ENCODE measurements at places on chromosomes 16 and 17. TPM values are rescaled to one million over a fixed set of nuclear protein-coding genes. Genes with fewer than 3 reads are reported as not detected.

SLC22A31 gene
- 0.45 TPM for total RNA-seq

DNA sequence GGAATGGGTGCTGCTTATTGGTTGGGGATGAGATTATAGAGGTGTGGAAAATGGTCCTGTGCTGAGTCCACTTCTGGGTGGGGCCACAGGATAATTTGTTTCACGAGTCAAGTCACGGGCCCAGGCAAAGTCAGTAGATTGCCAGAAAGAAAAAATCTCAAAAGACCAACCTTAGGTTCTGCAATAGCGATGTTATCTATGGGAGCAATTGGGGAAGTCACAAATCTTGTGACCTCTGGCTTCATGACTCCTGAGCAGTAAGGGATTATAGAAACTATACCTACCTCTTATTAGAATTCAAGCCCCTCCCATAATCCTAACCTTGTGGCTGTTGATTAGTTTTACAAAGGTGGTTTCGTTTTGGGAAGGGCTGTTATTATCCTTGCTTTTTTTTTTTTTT lies 31.4 kb downstream of the WWP2 start:
- peaks cover 2% of the 10 kb centered on the region for H3K36me3 ChIP-seq
- no peak for DNase-seq
- H3K4me3 ChIP-seq: no peak overlapping the region
- no peaks in the 10 kb centered on the region for H3K27me3 ChIP-seq

- DNase-seq: no peak
- no peak overlapping the region for H3K4me3 ChIP-seq
- no peak overlapping the region for H3K27ac ChIP-seq
- peaks cover 10% of the 10 kb centered on the region for H3K36me3 ChIP-seq
- peaks cover 29% of the 10 kb centered on the region for H3K27me3 ChIP-seq
Measured at GRCh38 chr17:19311016-19311415, 51.5 kb downstream of the B9D1 start.

EXOC3L1 gene
- total RNA-seq: not detected

DNA sequence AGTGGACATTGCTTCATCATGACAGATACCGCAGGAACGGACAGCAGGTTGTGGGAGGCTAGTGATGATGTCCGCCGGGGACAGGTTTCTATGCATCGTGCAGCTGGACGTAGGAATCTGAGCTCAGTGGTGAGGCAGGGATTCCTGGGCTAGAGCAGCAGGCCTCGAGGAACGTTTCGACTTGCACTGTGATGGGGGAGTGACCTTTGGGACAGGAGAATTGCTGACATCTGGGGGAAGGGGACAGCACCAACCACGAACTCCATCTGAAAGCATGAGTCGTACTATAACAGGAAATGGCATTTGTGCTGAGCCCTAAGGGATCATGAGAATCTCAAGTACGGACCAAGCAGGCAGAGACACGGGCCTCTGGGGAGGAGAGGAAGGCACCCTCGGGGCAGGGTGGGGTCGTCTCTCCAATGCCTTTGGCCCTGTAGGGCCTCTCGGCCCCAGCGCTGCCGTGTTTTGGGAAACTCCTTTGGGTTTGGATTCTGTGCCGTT lies 65.8 kb upstream of the ENDOV start:
- no peak overlapping the region for H3K4me3 ChIP-seq
- H3K27me3 ChIP-seq: no peaks in the 10 kb centered on the region
- no peak for DNase-seq
- peaks cover 91% of the 10 kb centered on the region for H3K36me3 ChIP-seq
- H3K4me1 ChIP-seq: peaks cover 8% of the 10 kb centered on the region

DNA sequence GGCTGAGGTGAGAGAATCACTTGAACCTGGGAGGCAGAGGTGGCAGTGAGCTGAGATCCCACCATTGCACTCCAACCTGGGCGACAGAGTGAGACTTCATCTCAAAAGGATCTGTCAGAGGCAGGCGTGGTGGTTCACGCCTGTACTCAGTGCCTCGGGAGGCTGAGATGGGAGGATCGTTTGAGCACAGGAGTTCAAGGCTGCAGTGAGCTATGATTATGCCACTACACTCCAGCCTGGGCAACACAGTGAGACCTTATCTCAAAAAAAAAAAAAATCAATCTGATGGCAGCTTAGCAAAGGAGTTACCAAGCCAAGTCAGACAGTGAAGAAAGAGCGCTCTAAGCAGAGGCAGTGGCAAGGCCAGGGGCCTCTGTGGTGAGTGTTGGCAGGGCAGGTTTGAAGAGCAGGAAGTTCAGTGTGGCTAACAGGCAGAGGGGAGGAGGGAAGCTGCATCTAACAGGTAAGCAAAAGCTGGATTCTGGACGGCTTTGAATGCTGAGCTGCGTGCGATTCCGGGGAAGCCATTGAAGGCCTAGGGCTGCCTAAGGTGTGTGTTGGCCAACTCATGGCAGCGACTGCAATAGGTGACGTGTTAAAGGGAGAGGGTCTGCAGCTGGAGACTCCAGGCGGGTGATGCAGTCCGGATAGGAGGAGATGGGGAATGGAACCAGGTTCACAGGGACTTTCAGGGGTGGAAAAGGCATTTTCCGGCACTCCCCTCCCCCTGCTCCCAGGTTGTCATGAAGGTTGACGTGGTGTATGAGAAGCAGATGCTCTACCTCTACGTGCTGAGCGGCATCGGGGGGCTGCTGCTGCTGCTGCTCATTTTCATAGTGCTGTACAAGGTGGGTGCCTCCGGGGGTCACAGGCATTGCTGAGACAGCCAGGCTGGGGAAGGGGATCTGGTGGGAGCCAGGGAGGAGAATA lies 7.0 kb downstream of the ZNF768 start:
- no peak overlapping the region for H3K4me3 ChIP-seq
- H3K27ac ChIP-seq: no peak overlapping the region
- peaks cover 56% of the 10 kb centered on the region for H3K36me3 ChIP-seq
- H3K27me3 ChIP-seq: no peaks in the 10 kb centered on the region

PDIA2 gene
- total RNA-seq: not detected

HASPIN gene
- total RNA-seq: 22.0 TPM

DNA sequence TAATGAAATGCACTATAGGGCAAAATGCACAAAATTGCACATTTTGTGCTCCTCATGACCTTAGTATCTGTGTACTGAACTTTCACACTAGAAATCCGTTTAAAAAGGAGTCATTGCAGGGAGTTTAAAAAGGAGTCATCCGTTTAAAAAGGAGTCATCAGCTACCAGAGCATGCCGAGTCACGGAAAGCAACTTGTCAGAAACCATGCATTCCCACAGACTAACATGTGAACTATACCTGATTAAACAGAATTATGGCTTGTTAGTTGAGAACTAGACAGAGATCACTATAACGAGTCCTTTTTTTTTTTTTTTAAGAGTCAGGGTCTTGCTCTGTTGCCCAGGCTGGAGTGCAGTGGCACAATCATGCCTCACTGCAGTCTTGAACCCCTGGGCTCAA lies 35.9 kb downstream of the SLC6A4 start:
- DNase-seq: no peak
- H3K4me1 ChIP-seq: no peaks in the 10 kb centered on the region

GRCh38 chr16:47061204-47061603 lies 82.5 kb downstream of the NETO2 start:
- no peaks in the 10 kb centered on the region for H3K36me3 ChIP-seq
- DNase-seq: no peak
- no peaks in the 10 kb centered on the region for H3K27me3 ChIP-seq
- no peak overlapping the region for H3K27ac ChIP-seq
- H3K4me3 ChIP-seq: no peak overlapping the region

SPHK1 gene
- total RNA-seq: 11.4 TPM

Data from activated CD4-positive, alpha-beta memory T cell treated with anti-CD3 and anti-CD28 coated beads for 36 hours (primary cell).